ENCODE measurements at places on chromosomes 4 and X.

- no peak for DNase-seq
Observed at GRCh38 chrX:51395480-51395809, 62.8 kb downstream of the NUDT10 start.

DNA sequence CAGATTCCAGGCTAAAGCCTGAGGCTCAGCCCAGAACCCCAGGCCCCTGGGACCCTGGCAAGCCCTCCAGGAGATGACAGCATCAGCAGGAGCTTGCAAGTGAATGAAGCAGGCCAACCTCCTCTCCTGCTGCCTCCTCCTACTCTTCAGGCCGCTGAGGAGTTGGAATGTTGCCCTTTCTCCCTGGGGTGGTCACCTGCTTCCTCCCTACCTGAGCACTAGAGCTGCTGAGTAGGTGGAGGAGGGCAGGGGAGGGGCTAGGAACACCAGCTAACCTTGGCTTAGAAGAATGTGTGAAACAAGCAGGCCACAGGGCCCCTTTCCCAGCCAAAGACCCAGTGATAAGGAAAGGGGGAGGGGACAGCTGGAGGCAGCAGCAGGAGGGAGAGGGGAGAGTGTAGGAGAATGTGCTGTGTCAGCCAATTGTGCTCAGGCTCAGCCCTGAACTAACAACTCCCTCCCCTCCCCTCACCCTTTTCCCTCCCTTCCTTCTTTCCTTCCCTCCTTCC is 58.0 kb downstream of the PJA1 start:
- DNase-seq, result no peak

DNA sequence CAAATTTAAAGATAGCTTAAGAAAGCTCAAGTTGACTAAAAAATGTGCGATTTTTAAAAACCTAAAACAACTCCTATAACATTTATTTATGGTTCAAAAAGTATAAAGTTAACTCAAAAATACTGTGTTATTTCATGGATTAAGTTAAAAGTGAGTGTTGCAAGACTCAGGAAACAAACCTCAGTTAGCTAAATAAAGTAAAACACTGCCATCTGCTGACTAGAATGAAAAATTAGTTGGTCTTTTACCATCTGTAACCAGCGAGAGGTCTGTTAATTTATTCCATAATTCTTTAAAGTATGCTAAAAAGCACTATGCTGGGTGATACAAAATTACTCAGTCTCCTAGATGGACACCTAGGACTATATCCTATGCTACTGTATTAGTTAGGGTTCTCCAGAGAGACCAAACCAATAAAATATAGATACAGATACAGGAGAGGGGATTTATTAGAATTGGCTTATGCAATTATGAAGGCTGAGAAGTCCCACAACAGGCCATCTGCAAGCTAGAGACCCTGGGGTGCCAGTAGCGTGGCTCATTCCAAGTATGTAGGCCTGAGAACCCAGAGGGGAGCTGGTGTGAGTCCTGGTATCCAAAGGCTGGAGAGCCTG is 4.9 kb upstream of the WDFY3 start:
- no peak for DNase-seq

DNA sequence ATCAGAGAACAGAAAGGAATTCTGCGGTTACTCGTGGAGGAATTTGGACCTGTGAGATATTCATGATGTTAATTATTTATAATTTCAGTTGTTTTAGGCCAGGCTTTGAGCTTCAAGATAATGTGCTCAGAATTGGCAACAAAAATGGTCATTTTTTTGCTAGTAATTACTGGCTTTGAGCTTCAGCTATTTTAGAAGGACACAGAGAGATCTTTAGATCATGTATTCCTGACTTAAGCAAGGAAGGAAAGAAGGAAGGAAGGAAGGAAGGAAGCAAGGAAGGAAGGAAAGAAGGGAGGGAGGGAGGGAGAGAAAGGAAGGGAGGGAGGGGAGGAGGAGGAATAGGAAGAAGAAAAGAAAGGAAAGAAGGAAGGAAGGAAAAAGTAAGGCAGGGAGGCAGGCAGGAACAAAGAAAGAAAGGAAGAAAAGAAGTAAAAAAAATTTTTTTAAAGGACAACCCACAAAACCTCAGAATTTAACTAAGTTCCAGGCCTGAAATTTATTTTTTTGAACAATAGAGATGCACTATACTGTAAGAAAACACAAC is 277.9 kb upstream of the KLF3 start:
- DNase-seq, result no peak

- no peak for DNase-seq
Observed at GRCh38 chr4:140097572-140097971, 56.4 kb downstream of the MAML3 start.

Measured in stimulated activated CD4-positive, alpha-beta T cell treated with anti-CD3 and anti-CD28 coated beads, Interleukin-1b, Interleukin-23, amount 100 ng/mL, for 48 hours (primary cell).